ENCODE measurements at places on chromosomes 6 and 20.

GRCh38 chr6:91268941-91269340 lies 682.1 kb upstream of the MAP3K7 start:
- no peak for DNase-seq

DNA sequence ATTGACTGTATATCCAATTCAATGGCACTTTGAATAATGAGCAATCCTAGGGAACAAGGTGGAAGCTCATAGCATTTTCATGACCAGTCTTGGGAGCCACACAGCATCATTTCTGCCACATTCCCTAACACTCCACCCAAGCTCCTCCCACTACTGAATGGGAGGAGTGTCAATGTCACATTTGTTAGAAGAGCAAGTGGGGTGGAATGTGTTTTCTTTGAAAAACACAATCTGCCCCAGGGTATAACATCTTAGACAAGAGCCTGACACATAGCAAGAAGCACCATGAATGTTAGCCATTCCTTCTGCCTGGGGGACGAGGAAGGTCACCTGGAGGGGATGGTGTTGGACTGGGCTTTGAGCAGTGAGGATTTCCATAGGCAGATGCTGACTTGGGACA lies 258.3 kb upstream of the PMEPA1 start:
- DNase-seq: no peak

GRCh38 chr6:55822815-55823214 lies 52.6 kb downstream of the BMP5 start:
- no peak for DNase-seq

DNA sequence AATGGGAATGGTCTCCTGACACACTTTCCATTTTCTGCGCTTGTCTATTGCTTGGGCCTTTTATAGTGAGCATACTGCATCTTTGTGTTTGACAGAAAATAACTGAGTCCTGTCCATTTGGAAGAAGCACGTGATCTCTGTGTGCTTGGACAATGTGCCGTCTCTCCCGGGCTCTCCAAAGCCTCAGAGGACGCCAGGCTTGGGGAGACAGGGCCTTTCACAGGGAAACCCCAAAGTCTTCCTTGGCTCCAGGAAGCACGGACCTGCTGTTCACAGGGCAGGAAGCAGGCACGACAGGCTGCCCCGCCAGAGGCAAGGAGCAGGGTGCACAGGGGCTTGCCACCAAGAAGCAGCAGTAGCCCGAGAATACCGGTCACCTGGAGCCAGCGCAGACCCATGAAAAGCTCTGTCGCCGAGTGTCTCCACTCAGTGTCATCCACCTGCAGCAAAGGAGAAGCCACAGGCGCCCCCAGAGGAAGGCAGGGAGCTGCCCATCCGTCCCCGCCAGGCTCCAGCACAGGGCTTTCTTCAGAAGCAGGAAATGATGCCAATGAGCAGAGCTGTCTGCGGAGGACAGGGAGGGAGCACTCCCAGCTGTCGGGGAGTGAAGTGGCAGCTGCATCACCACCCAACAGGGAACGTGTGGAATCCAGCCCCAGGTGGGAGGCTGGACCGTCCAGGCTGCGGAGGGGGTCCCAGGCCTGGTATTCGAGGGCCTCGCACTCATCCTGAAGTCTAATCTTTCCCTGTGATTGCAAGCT lies 135.1 kb downstream of the AGPAT4 start:
- DNase-seq: no peak

DNA sequence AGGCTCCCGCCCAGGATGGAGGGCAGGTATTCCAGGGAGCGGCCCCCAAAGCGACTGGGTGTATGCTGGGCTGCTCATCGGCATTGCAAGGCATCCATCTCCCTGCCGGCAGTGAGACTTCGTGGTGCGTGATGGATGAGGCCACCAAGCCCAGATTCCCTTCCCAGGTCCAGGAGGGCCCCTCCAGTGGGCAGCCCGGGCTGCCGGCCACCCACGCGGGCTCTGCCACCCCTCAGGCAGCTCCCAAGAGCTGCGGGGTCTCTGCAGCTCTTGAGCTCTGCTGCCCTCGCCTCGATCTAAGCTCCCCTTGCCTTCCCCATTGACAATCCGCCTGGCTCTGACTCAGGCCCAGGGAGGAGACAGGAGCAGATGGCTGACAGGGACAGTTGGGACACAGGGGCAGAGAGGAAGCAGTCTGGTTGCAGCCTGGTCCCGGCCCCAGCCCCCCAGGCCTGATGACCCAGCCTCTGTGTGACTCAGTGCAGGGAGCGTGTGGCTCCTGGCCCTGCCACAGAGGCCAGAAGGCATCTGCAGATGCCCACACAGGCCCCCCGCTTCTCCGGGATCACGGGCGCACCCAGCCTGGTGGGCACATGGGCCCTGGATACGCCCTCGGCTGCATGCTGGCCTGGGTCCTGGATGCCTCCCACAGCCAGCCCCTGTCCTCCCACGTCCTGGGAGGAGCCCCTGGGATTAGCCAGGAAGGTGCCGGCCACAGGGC lies 33.0 kb downstream of the SLCO4A1 start:
- DNase-seq: no peak

GRCh38 chr6:160036790-160037206 lies 67.9 kb downstream of the IGF2R start:
- DNase-seq: no peak

DNA sequence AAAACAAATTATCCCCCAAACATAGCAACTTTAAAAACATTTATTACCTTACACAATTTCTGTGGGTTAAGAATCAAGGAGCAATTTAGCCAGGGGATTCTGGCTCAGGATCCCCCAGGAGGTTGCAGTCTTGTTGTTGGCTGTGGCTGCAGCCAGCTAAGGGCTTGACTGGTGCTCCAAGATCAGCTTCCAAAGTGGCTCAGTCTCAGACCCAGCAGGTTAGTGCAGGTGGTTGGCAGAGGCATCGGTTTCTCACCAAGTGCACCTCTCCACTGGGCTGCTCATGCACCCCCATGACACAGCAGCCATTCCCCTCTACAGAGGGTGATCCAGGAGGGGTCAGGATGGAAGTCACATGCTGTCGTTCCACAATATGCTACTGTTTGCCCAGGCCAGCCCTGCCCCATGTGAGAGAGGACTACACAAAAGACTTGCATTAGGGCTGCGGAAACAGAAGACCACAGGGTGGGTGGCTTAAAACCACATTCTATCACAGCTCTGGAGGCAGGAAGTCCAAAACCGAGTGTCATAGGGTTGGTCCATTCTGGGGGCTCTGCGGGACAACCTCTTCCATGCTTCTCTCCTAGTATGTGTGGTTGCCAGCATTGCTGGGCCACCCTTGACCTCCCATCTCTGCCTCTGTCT lies 125.8 kb downstream of the C6orf118 start:
- no peak for DNase-seq

All from ACHN (cell line).